ENCODE measurements at places on chromosomes 7 and 10.

- no peak for DNase-seq
These were observed 99.4 kb downstream of the CTNNA3 start for GRCh38 chr10:67596641-67597040.

DNA sequence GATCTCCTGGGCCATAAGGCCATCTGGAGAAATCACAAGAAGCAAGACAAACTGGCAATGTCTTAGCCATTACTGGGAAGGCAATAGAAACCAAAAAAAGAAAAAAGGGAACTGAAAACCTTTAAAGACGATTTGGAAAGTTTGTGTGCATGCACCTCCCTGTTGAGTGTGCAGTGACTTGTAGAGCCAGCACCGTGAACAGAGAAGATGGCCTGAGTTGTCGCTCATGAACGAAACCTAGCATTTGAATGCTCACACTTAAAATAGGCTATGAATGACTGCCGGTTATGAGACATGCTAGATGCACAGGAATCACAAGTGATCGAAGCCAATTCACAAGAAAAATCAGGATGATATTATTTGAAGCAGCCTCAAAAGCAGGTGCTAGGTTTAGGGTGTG, 151.3 kb upstream of the ADO start:
- no peak for DNase-seq

- DNase-seq, result no peak
These were observed 8.4 kb downstream of the INHBA start for GRCh38 chr7:41694495-41694894.

DNA sequence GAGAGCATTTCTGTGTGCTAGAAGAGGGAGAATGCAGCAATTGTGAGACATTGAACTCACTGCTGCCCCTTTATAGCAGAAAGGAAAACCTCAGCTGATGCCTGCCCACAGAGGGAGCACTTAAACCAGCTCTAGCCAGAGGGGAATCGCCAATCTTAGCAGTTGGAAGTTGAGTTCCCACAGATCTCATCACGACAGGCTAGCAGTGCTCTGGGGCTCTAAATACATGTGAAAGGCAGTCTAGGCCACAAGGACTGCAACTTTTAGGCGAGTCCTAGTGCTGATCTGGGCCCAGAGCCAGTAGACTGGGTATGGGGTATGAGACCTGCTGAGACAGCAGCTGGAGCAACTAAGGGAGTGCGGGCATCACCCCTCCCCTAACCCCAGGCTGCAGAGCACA, 25.2 kb upstream of the PRR15 start:
- peak; percentile 55 for DNase-seq

GRCh38 chr7:155922067-155922816, 110.0 kb upstream of the SHH start:
- DNase-seq, result peak; percentile 66

DNA sequence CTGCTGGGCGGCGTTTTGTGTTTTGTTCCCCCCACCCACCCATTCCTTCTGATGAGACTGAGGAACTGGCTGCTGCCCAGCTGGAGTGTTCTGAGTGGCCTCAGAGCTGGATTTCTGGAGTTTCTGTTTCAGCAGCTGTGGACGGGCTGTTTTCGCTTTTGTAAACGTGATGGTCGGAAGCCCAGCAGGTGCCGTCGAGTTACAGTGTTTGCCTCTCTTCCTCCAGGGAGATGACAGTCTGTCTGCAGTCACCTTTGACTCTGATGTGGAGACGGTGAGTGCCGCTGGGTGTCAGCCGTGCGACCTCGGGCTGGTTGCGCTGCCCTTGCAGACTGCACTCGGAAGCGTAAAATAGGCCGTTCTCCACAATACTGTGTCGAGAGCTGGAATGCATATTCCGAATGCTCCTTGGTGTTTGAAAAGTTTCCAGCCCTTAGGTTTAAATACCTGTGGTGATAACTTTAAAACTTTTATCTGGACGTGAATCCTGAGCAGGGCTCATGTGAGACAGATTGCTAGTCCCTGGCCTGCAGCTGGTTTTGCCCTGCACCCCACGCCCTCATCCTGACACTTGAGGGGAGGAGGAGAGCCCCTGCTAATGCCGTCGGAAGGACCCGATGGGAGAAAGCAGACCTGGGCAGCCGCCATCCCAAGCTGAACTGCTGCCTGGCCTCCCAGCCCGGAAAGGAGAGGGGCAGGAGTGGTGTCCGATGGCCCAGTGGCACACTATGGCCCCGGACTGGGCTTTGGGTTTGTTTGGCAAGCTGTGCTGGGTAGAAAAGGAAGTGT, 8.3 kb downstream of the IQCE start:
- peak; percentile 67 for DNase-seq

GRCh38 chr7:154699417-154699816, 303.5 kb downstream of the PAXIP1 start:
- DNase-seq, result no peak

DNA sequence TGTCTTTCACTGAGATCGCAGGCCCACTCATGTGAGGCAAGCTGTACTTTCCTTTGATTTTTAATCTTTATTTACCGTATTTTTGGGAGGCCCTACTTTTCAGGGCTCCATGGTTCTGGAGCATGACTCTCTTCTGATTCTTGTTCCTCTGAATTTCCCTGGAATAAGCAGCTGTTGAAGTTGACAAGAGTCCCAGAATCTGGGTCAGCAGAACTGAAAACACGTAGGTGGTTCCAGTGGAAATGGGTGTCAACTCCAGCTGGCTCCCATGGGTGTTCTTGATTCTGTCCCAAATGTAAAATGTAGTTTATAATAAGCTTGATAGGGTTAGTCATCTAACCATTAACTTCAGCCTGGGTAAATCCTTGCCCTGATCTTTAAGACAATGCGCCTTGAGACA, 409.4 kb downstream of the GATA3 start:
- DNase-seq, result no peak

- no peak for DNase-seq
These were observed 45.3 kb downstream of the ZPBP start for GRCh38 chr7:50047716-50048115.

DNA sequence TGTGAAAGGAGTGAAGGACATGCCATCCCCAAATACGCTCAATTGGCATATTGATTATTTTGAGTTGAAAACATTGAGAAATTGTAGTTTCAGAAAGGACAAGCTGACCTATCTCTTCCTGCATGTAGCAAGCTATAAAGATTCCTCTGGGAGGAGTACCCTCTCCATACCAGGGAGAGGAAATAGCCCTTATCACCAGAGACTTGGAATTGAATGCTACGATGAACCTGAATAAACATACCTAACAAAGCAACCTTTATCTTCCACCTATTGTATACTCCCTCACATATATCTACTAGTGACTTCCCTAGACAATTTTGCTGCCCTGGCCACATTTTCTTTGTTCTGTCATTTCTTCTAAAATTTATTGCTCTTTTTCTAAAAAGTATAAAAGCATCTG, 150.2 kb upstream of the EEPD1 start:
- no peak for DNase-seq
